ENCODE measurements at places on chromosomes 3 and 15. TPM values are rescaled to one million over a fixed set of nuclear protein-coding genes. Genes with fewer than 3 reads are reported as not detected.

CDHR4 gene
- total RNA-seq = under 0.01 TPM

UROC1 gene
- total RNA-seq = not detected

NTRK3 gene
- total RNA-seq = 0.28 TPM

LYZL4 gene
- total RNA-seq = not detected

CCR9 gene
- total RNA-seq = not detected

ADGRG7 gene
- not detected for total RNA-seq

CERS3 gene
- 0.14 TPM for total RNA-seq

CDCP1 gene
- total RNA-seq = 5.6 TPM

TMEM212 gene
- total RNA-seq = not detected

ROBO2 gene
- total RNA-seq = 24.9 TPM
